ENCODE measurements at places on chromosomes 2 and 18. TPM values are rescaled to one million over a fixed set of nuclear protein-coding genes. Genes with fewer than 3 reads are reported as not detected.

DNA sequence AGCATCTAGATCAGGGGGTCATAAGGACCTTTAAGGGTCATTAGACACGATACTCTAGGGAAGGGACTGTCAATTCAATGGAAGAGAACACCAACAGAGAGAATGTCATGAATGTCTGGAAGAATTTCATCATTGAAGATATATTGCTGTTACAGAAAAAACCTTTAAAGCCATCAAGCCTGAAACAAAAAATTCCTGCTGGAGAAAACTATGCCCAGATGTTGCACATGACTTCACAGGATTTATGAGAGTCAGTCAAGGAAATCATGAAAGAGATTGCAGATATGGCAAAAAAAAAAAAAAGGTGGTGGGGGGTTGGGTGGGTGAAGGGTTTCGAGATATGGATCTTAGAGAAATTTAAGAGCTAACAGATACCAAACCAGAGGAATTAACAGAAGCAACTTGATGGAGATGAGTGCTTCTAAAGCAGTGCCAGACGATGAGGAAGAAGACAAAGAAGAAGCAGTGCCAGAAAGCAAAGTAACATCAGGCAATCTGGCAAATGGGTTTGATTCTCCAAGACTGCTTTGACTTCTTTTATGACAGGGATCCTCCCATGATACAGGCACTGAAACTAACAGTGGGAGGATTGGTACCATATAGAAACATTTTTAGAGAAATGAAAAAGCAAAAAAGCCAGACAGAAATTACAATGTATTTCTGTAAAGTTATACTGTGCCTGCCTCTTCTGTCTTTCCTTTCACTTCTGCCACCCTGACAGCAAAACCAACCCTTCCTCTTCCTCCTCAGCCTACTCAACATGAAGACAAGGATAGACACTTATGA, 28.5 kb downstream of the MAP4K3 start:
- no peak for DNase-seq

- no peak for DNase-seq
Observed at GRCh38 chr2:44218771-44219170, 50.1 kb downstream of the PPM1B start.

- DNase-seq = no peak
Observed at GRCh38 chr2:45102141-45102540, 92.9 kb upstream of the SIX2 start.

DNA sequence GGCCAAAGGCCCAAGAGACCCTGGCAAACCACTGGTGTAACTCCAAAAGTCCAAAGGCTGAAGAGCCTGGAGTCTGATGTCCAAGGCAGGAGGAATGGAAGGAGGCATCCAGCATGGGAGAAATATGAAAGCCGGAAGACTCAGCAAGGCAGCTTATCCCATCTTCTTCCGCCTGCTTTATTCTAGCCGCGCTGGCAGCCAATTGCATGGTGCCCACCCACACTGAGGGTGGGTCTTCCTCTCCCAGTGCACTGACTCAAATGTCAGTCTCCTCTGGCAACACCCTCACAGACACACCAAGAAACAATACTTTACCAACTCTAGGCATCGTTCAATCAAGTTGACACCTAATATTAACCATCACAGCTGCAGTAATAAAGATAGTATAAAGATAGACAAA, 34.1 kb downstream of the MAPK4 start:
- no peak for DNase-seq

- DNase-seq = no peak
Observed at GRCh38 chr2:84969511-84970209, 1.3 kb upstream of the KCMF1 start.

GRCh38 chr2:55102056-55102812, 52.0 kb upstream of the RTN4 start:
- no peak for DNase-seq

- no peak for DNase-seq
Observed at GRCh38 chr2:195711478-195711877, 54.5 kb downstream of the SLC39A10 start.

- peak; percentile 41 for DNase-seq
Observed at GRCh38 chr2:11842336-11842735, 95.9 kb downstream of the LPIN1 start.

DNA sequence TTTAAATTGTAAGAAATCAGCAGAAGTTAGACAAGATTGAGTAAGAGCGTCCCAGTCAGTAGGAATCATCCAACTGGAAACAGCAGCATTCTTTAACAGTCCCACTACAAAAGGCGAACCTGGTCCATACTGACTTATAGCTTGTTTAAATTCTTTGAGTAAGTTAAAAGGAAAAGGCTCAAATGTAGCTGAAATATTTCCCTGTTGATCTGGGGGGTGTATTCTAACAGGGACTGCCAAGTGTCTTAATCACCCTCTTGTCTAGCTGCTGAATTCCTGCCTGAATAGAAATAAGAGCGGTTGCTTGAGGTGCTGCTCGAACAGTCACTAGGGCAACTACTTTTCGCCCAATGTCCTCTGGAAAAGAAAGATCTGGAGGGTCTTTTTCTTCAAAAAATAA, 56.4 kb upstream of the FMNL2 start:
- DNase-seq = no peak

SUCLG1 gene
- 308 TPM for total RNA-seq

GRCh38 chr18:48446582-48447225, 37.5 kb upstream of the ZBTB7C start:
- DNase-seq = peak; percentile 90

GRCh38 chr2:126863336-126864015, 35.2 kb upstream of the TEX51 start:
- DNase-seq = no peak

- no peak for DNase-seq
Observed at GRCh38 chr2:46127176-46127575, 170.0 kb upstream of the EPAS1 start.

DNA sequence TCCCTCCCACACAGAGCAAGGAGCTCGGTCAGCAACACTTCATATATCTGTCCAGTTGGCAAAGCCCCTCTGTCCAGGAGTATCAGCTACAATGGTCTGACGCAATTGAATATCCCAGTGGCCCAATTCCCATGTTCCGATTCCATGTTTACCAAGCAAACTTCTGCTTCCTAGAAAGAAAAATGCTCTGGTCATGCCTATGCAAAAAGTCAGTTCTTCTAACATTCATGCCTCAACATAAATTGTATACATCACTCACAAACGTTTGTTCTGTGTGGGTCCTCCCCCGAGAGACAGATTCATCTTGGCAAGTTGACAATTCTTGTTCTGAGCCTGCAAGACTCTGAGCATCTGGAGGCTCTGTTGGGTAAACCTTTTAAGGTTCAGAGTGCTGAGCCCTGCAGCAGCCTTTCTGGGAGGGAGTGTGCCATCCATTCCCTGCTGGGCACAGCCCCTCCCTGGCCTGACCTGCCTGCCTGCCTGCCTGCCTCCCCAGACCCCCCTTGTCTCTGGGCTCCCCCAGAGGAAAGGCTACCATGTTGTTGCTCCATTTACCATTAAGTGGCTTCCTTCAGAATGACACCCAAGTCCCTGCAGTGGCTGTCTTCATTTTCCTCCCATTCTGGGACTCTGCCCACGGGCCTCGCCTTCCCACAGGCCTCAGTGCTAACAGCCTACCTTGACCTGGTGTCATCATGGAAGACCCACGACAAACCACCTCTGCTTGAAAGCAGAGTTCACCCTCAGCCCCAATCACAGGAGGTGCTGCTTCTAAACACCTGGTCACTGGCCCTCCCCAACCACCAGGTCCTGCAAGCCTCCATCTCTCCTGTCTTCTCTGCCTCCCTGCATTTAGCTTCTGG, 37.6 kb upstream of the TAF1B start:
- no peak for DNase-seq

TUBB8B gene
- not detected for total RNA-seq

All from left ventricle myocardium superior (tissue), 1 donor.